Activated CD4-positive, alpha-beta T cell treated with anti-CD3 and anti-CD28 coated beads for 1 hour (primary cell): ENCODE measurements at places on chromosomes 16 and 17.

GRCh38 chr16:48408688-48409087, 23.5 kb upstream of the SIAH1 start:
- no peak for DNase-seq

- DNase-seq = no peak
Measured at GRCh38 chr16:75687361-75687760, 10.6 kb upstream of the CPHXL2 start.

GRCh38 chr16:68784721-68785120, 47.6 kb downstream of the CDH1 start:
- DNase-seq = no peak

- no peak for DNase-seq
Measured at GRCh38 chr17:3927628-3928340, 11.5 kb upstream of the P2RX1 start.

- DNase-seq = peak; percentile 66
Measured at GRCh38 chr17:82551779-82552457, 32.4 kb downstream of the FOXK2 start.
